ENCODE measurements at places on chromosomes 12 and 14. TPM values are rescaled to one million over a fixed set of nuclear protein-coding genes. Genes with fewer than 3 reads are reported as not detected.

DNA sequence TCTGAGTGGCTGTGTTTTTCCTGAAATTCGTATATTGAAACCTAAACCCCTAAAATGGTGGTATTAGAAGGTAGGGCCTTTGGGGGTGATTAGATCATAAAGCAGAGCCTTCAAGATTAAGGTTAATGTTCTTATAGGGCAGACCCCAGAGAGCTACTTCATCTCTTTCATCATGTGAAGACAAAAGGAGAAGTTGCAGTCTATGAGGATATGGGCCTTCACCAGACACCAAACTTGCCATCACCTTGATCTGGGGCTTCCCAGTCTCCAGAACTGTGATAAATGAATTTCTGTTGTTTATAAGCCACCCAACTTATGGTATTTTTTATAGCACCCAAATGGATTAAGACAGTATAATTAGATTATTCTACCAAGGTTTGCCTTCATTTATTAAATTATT is 275.0 kb upstream of the ATP2B1 start:
- no peak for DNase-seq

GRCh38 chr14:50773632-50774541 is 57.1 kb downstream of the NIN start:
- DNase-seq: peak; percentile 38

DNA sequence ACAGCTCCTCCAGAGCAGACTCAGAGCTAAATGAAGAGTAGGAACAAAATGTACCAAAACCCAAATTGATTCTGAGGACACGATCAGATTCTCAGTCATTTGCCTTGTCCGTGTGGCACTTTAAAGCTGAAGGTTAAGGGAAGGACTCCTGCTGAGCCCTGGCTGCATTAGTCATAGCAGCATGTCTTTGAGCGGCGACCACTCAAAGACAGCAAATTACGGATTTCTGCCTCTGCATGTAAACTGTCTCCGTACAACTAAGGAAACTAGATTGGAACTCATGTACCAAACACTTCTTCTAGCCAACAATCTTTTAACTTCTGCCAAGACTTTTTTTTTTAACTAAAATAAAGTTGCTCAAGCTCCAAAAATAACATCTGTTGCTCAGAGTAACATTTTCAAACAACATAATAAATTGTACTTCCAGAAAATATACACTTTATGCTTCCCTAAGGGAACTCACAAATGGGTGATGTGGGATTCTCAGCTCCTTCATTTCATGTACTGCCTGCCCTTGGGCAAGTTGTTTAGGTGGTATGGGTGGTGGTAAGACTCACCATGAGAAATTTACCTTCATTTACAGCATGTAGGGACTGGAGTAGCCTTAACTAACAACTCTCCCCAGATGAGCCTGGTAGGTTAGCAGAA is 56.1 kb downstream of the RERG start:
- DNase-seq: no peak

Gene CLEC6A
- total RNA-seq: not detected

- no peak for DNase-seq
Observed at GRCh38 chr14:67477926-67478799, 10.4 kb downstream of the TMEM229B start.

Gene CD163
- 4.4 TPM for total RNA-seq

Gene BICDL1
- 98.5 TPM for total RNA-seq

Gene PPM1H
- 0.06 TPM for total RNA-seq

Gene VRTN
- not detected for total RNA-seq

- DNase-seq: no peak
Observed at GRCh38 chr12:30827101-30828066, 72.6 kb upstream of the CAPRIN2 start.

Gene SLC17A8
- total RNA-seq: not detected

- no peak for DNase-seq
Observed at GRCh38 chr12:69083689-69084088, 150.7 kb upstream of the CPM start.

Gene BLOC1S1
- 116 TPM for total RNA-seq

- DNase-seq: no peak
Observed at GRCh38 chr12:75533239-75533638, 21.8 kb upstream of the KRR1 start.

DNA sequence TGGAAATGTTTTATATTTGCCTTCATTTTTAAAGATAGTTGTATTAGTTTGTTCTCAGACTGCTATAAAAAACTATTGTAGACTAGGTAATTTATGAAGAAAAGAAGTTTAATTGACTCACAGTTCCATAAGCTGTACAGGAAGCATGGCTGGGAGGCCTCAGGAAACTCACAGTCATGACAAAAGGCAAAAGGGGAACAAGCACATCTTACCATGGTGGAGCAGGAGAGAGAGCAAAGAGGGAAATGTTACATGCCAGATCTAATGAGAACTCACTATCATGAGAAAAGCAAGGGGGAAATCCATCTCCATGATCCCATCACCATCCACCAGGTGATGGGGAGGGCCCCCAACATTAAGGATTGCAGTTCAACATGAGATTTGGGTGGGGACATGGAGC is 35.5 kb upstream of the UNC79 start:
- DNase-seq: no peak

- no peak for DNase-seq
Observed at GRCh38 chr12:59005193-59005955, 85.1 kb upstream of the LRIG3 start.

GRCh38 chr12:62192180-62192902 is 67.9 kb upstream of the USP15 start:
- DNase-seq: peak; percentile 52

Gene KSR2
- not detected for total RNA-seq

GRCh38 chr12:24039113-24039525 is 89.6 kb upstream of the SOX5 start:
- no peak for DNase-seq

DNA sequence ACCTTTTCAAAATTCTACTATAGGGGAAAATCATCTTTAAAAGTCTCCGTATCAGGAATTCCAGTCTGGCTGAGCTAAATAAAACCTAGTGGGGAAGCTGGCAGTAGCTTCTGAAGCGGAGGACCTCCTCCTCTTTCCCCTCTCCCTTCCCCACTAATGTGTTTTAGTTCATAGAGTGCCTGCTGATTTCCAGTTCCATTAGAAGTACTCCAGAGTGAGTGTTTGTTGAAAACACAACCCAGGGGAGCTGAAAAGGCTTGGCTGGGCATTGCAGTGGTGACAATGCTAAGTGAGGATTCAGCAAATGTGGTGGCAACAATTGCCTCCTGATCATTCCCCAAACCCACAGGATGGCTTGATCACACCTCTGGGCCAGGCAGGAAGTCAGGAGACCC is 144.2 kb upstream of the FRMD6 start:
- DNase-seq: no peak

- no peak for DNase-seq
Observed at GRCh38 chr14:69715725-69716477, 51.0 kb upstream of the SRSF5 start.

DNA sequence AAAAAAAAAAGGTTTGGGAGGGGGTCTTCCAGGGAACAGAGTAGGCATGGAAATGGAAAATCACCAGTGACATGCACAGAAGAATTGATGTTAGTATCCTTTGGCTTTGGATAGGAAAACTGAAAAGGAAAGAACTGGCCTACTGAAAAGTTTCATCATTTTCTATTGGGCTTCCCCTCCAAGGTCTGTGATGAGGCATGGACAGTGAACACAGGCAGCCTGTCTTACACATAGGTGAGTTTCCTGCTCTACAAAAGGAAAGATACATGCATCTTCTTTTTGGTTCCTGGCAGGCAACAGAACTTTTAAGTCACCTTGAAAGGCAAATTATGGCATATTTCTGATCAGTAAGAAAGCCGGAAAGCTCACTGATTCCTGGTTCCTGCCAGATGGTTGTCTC is 5.8 kb downstream of the BMAL2 start:
- no peak for DNase-seq

GRCh38 chr12:116542345-116542956 is 16.7 kb upstream of the MAP1LC3B2 start:
- no peak for DNase-seq

- DNase-seq: no peak
Observed at GRCh38 chr14:30600922-30601918, 20.9 kb upstream of the SCFD1 start.

DNA sequence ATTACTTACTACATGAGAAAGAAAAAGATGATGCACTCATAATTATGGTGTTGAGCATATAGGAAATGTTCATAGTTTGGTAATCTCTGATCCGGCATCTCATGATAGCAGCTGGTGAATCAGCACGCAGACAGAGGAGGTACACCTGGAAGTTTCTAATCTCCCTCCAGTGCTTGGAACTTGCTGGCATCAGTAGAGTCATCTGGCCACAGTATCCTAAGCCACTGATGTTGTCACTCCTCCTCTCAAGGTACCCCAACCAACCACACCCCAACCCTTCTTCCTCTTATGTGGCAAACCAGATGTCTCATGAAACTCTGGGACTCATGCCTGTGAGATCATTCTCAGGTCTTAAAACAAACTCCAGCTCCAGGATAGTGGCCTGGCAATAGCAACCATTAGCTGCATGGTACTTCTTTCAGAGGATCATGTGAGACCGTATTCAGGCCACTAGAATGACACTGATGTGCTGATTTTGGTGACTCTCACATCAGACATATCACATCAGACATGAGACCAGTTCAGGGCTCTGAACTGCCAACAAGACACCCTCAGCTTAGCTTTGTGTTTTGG is 143.0 kb downstream of the RASSF9 start:
- no peak for DNase-seq

DNA sequence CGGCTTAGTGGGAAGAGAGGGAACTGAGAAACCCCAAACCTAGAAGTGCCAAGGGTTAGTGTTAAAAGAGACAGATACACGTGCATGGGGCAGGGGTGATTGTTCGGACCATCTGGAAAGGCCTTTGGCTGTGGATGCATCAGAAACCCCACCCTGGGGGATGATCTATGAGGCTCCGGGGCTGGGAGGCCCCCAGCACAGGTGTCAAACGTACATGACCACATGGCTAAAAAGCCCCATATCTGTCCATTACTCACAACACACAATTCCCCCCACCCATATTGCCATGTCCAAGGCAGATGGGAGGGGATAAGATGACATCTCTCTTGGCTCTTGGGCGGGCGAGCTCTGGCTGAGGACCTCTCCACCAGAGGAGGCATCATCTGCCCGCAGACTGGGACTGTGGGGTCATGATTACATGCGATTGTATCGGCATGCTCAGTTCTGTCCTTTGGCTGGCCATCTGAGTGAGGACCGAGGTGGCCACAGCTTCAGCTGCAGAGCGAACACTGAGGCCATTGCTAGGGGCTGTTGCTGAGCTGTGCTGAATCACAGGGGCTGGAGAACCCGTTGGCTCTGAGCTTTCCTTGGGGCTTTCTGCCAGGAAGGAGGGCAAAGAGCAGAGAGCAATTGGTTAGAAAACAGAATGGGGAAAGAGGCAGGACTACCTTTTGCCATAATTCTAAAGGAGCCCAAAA is 9.6 kb upstream of the NPFF start:
- no peak for DNase-seq

- DNase-seq: no peak
Observed at GRCh38 chr12:121797937-121798786, 4.7 kb upstream of the RHOF start.

Measured in activated naive CD8-positive, alpha-beta T cell treated with anti-CD3 and anti-CD28 coated beads, Interleukin-2, amount 10 ng/mL, durations not matched to agents 7 days and 5 days (primary cell).